ENCODE measurements at places on chromosomes 11 and 22.
A peak's percentile ranks its signal among the peaks of the same experiment; 100 is the strongest.

DNA sequence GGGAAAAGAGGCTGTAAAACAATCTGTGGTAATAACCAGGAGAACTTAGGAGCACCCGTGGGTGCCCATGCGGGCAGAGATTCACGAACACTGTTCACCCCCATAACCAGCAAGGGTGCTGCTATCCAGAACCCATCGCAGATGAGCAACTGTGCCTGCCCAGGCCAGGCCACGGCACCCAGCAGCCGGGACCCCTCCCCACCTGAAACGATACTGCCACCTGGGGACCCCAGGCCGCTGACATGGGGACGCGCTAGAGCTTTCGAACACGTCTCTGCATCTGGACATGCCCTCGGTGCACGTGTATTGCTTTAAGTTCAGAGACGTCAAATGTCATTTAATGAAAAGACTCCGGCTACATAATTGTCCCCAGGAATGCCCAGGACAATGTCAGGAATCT lies 14.3 kb upstream of the MUC2 start:
- no peak for DNase-seq

GRCh38 chr11:64885367-64886286 lies 7.2 kb upstream of the EHD1 start:
- peak; percentile 94 for DNase-seq

- DNase-seq: no peak
Measured at GRCh38 chr11:134835561-134835960, 423.5 kb upstream of the B3GAT1 start.

DNA sequence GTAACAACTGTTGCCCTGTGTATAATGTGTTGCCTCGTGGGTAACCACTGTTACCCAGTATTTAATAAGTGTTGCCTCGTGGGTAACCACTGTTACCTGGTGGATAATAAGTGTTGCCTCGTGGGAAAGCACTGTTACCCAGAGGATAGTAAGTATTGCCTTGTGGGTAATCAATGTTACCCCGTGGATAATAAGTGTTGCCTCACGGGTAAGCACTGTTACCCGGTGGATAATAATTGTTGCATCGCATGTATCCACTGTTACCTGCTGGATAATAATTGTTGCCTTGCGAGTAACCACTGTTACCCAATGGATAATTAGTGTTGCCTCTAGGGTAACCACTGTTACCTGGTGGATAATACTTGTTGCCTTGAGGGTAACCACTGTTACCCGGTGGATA lies 17.1 kb upstream of the NXPE4 start:
- no peak for DNase-seq

DNA sequence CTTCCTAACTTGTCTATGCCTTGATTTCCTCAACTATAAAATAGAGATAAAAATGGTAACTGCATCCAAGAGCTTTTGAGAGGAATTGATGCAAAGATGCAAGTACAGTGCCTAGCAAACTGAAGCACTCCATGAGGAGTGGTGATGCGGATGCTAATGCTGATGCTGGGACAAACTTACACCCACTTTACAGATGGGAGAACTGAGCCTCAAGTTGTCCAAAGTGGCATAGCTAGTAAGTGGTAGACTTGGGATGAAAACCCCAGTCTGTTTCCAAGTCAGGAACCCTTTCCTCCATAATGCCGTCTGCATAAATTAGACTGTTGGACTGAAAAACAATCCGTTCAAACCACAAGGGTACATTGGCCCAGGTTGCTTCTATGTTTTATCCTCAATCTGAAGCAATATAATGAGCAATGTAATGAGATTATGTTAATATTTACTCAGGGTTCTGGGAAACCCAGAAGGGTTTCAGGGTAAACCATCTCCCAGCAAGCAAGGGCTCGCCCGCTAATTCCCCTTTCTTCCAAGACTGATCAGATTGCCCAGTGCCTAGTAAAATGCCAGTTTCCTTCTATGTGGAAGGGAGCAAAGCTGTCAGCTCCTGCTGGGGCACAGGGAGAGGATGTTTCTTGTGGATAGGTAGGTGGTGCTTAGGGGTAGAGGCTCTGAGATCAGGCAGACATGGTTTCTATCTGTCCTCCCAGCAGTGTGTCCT lies 10.4 kb upstream of the EHF start:
- no peak for DNase-seq

GRCh38 chr11:19980388-19980787 lies 179.9 kb downstream of the DBX1 start:
- peak; percentile 54 for DNase-seq

DNA sequence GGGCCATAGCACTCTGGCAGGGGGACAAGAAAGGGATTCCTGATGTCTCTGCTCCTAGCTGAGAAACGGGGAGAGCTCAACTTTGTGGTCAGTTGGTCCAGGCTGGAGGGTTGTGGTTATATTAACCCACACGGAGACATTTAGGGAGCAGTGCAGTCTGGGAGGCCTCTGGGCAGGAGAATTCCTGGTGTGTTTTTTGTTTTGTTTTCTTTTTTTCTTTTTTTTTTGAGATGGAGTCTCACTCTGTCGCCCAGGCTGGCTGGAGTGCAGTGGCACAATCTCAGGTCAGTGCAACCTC lies 88.0 kb upstream of the SHISAL1 start:
- no peak for DNase-seq

DNA sequence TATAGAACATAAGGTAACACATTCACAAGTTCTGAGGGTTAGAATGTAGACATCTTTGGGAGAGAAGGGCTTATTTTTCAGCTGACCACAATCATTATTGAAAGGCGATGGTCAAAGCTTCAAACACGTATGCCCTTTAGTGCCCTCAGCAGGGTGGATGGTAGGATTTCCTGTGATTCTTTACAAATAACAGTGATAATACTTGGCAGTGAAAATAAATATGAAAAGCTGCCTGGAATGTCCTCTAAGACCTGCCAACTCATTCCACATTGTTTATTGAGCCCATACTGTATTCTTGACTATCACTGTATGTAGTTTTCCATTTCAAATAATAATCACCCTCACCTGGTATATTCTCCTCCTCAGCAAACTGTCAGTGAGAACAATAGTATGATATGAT lies 13.7 kb upstream of the MPEG1 start:
- no peak for DNase-seq

- DNase-seq: peak; percentile 5
Measured at GRCh38 chr11:14132312-14132711, 169.8 kb downstream of the SPON1 start.

DNA sequence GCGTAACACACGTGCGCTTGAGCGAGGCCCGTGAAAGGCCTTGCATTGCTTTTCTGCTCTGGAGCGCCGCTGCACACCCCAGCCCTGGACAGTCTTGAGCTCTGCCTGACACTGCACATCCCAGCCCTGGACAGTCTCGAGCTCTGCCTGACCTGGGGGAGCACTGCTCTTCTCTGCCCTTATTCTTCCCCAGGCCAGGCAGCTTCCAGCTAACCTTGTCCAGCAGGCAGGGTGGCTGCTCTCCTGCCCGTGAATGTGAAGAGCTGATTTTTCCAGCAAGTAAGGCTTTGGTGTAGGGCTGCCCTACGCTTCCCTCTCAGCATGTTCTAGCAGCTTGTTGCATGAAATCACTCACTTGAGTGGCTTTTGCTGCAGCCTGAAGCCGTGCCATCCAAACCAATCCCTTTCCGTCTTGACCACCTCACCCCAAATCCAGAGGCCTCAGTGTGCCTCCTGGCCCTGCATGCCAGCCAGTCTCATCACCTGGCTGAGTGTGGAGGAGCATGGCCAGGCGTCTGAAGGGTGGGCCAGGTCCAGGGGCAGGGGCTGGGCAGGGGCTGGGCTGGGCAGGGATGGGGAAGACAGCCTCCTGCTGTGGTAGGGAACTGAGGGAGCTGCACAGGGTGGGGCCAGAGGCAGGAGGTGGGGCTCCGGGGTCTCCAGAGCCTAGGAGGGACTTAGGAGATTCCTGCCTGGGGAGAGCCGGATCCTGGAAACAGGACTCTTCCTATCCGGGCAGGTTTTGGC lies 89.5 kb upstream of the B3GAT1 start:
- DNase-seq: no peak

DNA sequence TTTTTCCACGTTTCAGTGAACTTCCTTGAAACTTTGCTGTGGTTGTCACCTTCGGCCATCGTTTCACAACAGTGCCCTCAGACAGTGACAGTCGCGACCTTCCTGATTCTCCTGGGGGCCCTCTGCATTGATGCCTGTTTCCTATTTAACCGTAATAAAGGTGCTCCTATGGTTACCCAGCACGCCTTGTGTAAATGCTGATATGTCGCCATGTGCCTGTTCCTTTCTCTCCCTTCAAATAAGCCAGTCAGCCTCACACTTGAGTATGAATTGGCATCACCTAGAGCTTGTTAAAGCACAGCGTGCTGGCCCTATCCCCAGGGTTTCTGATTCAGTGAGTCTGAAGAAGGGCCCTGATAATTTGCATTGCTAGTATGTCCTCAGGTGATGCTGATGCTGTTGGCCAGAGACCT lies 104.8 kb downstream of the MICAL2 start:
- no peak for DNase-seq

- DNase-seq: peak; percentile 90
Measured at GRCh38 chr11:5600374-5600851, 4.0 kb downstream of the TRIM6 start.

DNA sequence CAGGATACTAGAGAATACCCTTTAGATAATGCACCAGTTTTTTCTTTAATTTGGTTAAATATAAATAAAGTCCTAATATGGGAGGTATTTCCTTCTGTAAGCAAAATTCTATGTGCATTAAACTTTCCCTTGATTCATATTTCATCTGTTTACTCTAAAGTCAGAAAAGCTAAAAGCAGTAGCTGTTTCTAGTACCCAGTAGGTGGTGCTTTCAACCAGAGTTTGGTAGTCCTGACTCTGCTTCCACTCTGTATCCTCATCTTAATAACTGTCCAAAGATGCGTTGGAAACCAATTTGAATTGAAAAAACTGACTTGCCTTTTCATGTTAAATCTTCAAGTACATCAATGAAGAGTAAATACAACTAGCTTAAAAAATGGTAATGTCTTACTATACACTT lies 1065.2 kb downstream of the JRKL start:
- DNase-seq: no peak

DNA sequence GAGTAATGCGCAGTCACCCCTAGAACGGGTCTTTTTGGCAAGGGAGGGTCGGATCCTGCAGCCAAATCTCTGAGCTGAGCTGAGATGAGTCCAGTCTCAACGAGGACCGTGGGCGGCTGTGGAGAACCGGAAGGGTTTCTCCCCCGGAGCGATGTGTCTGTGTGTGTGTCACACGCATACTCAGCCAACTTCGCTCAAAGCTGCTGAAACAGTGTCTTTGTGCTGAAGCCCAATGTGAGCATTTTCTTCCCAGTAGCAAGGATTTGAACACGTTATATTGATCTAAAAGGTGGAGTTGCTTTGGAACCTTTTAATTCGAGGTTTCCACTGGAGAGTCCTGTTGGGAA lies 1.4 kb upstream of the CELSR1 start:
- peak; percentile 63 for DNase-seq

DNA sequence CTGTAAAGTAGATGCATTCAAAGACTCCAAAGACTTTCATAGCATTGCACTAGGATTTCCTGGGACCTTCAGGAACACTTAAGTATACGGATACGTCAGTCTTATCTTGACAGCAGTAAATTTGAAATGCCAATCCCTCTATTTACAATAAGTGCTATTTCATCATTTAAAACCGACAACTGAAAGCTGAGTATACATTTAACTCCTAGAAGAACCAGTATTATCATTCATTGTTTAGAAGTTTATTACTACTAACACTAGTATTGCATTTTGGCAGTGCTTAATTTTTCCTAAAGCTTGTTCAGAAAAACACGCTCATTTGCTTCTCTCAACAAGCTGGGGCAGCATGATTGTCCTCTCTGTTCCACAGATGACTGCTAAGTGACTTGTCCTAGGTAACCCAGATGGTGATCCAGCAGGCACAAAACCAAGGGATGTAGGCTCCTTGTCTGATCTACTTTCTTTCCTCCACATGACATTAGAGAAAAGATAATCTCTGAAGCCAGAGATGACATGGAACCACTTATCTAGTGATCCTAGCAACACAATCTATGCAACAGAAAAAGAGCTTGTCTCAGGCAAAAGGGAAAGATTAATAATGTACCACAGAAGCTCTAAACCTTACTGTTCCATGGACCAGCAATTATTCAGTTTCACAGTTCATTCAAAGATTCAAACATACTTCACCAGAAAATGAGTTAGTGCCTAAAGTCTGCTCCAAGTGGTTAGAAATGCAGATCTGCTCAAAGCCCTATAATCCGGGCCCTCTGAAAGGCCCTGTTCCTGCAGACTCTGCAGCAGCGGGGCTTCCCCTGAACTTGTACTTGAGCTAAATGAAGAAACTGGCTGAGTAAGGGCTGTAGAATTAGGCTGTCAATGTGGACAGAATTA lies 5.2 kb downstream of the MAML2 start:
- DNase-seq: peak; percentile 60

- DNase-seq: no peak
Measured at GRCh38 chr22:35505399-35506258, 35.0 kb upstream of the RASD2 start.

- peak; percentile 40 for DNase-seq
Measured at GRCh38 chr11:33542921-33543320, 157.7 kb downstream of the C11orf91 start.

DNA sequence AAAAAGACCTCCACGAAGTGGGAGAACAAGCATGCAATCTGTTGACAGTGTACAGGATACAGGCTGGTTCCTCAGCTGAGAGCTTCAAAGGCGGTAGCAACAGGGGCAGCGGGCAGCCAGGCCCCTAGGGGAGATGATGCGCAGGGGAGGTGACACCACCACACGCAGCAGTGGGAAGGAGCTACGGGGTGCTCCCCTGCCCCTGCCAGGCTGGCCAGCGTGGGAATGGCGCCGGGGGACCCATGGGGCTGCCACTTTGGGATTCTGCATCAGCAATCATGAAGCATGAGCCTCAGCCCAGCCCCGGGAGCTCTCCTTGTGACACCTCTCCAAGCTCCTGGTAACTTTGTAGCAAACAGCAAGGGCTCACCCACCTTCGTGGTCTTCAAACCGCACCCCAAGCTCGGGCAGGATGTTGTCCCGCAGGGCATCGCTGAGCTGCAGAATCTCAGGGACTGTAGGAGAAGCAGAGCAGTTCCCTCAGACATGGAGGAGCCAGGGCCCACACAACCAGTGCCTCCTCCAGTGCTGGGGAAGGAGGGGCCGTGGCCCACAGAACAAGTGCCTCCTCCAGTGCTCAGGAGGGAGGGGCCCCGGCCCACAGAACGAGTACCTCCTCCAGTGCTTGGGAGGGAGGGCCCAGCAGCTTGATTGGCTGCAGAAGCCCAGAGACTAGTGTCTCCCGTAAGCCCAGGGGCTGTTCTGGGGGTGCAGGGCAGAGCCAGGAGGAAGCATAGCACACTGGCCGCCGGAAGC lies 14.6 kb upstream of the NAP1L4 start:
- DNase-seq: no peak

GRCh38 chr11:59560290-59560701 lies 49.0 kb downstream of the OR4D9 start:
- DNase-seq: peak; percentile 70

GRCh38 chr22:36227806-36228205 lies 11.5 kb downstream of the APOL2 start:
- DNase-seq: no peak

GRCh38 chr11:93545566-93545965 lies 2.4 kb upstream of the SMCO4 start:
- no peak for DNase-seq
